Pancreas (tissue), 10 donors: ENCODE measurements at places on chromosomes 5 and 9. TPM values are rescaled to one million over a fixed set of nuclear protein-coding genes. Genes with fewer than 3 reads are reported as not detected.

The ECSCR gene
- polyA plus RNA-seq: 8.3 TPM

The HAVCR2 gene
- 0.72 TPM for polyA plus RNA-seq

The GRIN3A gene
- under 0.01 TPM for polyA plus RNA-seq

The GZMA gene
- 0.91 TPM for polyA plus RNA-seq

The INSL4 gene
- not detected for polyA plus RNA-seq

The SCAMP1 gene
- polyA plus RNA-seq: 4.4 TPM

The CCDC152 gene
- polyA plus RNA-seq: 0.27 TPM

The ZBTB5 gene
- 2.8 TPM for polyA plus RNA-seq

The TAF1L gene
- polyA plus RNA-seq: not detected

The GLRA1 gene
- polyA plus RNA-seq: 0.85 TPM

The DMAC1 gene
- polyA plus RNA-seq: 8.0 TPM

The TYRP1 gene
- 0.23 TPM for polyA plus RNA-seq

The TRIM36 gene
- 0.52 TPM for polyA plus RNA-seq

The PCDHGC5 gene
- 0.61 TPM for polyA plus RNA-seq

The ANKRD31 gene
- polyA plus RNA-seq: 0.08 TPM
